ENCODE measurements at places on chromosomes 5 and 9. TPM values are rescaled to one million over a fixed set of nuclear protein-coding genes. Genes with fewer than 3 reads are reported as not detected.

DNA sequence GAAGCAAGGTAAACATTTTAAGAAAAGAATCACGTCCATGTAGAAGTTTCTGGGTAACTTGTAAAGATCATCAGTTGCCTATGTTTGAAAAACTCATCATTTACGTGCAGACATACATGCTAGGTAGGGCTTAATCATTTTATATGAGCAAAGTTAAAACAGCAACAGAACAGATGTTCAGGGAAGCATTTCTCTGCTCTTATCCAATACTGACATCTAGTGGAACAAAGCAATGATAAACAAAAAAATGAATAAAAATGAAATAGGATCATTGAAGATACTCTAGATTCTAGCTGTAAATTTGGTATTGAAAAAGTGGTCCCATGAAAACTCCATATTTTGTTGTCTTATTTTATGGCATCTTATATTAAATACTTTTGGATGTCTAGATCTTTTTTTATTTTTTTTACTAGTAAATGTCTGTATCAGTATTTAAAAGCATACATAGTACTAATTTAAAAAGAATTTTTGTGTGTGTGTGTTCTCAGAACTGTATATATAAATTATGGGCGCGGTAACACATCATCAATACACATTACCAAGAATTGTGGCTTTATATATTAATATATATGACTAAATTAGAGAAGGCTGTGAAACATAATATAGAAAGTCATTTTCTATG lies 1050.2 kb downstream of the CDH12 start:
- no peak for DNase-seq

GRCh38 chr5:179131321-179131835 lies 71.2 kb downstream of the ZNF354C start:
- no peak for DNase-seq

DNA sequence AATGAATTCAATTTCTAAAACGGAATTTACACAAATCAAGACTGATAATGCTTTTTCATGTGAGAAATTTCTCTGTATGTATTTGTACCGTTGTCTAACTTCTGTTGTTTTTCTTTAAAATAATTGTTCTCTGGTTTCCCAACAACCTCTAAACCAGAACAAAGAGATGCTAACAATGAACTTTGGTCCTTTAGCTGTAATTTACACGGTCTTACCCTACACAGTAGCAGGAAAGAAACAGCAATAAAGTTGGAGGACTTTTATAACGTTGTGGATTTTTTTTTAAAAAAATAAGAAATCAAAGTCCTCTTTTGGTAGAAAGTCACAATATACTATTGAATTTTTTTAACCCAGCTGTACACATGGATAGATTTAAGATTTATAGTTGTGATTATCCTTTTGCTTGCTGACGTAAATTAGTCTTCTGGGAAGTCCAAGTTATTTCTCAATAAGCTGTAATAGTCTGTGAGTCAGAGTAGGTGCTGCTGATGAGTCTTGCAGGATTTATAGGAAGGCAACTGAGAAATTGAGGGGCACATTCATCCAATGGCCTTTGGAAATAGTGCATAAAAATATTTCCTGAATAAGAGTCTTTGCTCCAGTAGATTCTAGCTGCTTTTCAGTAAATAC lies 76.8 kb upstream of the PCSK1 start:
- DNase-seq: no peak

- DNase-seq: no peak
Measured at GRCh38 chr5:176738637-176739250, 71.6 kb upstream of the UNC5A start.

- DNase-seq: no peak
Measured at GRCh38 chr9:76109953-76110352, 219.5 kb downstream of the PCSK5 start.

- DNase-seq: no peak
Measured at GRCh38 chr5:36177715-36178523, 26.0 kb downstream of the SKP2 start.

- no peak for DNase-seq
Measured at GRCh38 chr5:127418974-127419682, 98.3 kb upstream of the PRRC1 start.

DNA sequence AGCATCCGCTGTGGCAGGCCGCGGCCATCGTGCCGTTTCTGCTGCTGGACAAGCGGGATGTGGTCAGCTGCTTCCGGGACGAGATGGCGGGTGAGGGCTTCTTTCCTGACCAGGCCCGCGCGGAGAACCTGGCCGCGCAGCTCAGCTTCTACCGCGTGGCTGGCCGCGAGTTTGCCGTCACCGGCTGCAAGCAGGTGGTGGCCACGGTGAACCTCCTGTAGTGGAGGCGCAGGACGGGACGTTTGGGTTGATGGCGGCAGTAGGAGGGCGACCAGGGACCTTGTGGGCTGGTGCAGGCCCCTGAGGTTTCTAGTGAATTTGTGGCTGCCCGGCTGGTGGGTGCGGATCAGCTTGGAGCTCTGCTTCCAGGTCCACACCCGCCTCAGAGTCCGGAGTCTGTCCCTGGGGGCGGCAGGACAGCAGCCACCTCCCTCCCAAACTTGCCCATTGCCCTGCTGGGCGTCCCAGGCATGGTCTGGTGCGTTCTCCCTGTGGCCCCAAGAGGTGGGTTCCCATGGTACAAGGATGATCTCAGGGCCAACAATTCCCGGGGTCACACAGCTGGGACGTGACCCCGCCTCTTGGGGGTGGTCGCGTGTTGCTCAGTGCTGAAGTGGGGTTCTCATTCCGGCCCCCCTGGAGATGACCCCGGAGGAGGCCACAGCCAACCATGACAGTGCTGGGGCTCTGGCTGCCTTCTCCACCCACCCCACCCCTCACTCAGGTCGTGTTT lies 2.4 kb downstream of the TOR4A start:
- DNase-seq: no peak

GRCh38 chr9:83119873-83120272 lies 56.9 kb upstream of the RASEF start:
- no peak for DNase-seq

DNA sequence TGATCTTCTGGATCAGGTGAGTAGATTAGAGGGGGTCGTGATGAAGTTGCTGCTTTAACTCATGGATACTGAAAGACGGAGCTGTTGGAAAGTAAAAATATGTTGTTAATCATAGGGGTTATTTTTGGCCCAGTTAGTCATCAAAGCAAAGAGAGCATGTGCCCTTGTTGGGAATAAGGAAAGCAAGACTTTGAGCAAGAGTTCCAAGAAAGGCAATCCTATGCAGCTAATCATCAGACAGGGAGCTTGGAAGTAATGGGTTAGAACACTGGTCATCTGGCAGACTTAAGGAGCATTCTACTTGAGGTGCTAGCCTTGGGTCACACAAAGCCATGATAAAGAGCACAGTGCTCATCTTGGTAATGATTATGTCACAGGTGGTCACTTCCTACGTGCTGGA lies 18.3 kb downstream of the ASPN start:
- no peak for DNase-seq

- no peak for DNase-seq
Measured at GRCh38 chr5:87188391-87188790, 79.3 kb upstream of the RASA1 start.

DNA sequence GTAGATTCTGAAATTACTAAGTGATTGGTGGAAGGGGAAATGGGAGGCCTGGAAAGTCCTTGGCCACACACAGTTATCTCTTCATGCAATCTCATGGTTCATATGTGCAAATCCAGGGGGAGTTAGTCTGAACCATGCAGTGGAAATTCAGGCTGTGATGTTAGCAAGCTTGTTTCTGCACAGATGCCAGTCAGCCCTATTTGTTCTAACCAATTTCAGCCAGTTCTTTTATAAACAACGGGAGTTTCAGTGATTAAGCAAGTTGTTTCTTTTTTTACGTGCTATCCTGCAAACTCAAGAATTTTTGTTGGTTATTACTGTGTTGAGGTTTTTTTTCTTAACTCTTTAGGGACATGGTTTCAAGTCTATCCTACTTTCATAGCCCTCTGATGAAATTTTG lies 298.0 kb downstream of the FER start:
- no peak for DNase-seq

GRCh38 chr9:38041564-38042243 lies 27.3 kb downstream of the SHB start:
- no peak for DNase-seq

- DNase-seq: no peak
Measured at GRCh38 chr9:86722706-86723075, 224.6 kb downstream of the GAS1 start.

GRCh38 chr5:178423901-178424809 lies 166.0 kb downstream of the COL23A1 start:
- no peak for DNase-seq

GRCh38 chr5:95655575-95655974 lies 9.0 kb downstream of the RFESD start:
- no peak for DNase-seq

DNA sequence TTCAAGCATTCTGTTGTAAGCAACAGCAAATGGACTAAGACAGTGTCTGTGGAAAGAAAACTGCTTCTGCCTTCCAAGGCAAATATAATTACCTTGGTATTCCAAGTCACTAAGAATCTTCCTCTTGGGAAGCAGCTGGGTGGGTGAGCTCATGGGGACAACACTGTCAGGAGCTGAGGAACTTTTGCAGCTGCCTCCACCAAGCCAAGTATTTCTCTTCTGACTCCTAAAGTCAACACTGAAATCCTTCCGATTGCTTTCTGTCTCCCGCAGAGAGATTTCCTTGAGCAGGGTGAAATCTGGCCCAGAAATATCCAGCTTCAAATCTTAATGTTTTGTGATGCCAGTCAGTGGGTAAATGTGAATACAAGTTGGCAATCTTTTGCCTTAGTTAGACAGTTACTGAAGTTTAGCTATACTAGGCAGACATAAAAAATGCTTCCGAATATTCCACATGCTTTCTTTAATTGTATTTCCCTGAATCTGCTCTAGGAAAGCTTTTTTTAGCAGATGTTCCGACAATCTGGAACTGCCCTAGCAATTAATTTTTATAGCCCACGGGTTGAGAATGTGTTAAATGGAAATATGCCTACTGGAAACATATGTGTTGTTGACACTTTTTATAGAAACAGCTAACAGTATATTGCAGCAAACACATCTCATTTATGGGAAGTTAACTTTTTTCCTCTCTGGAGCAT lies 369.9 kb upstream of the DAB2 start:
- no peak for DNase-seq

GRCh38 chr5:144478565-144478964 lies 307.9 kb downstream of the KCTD16 start:
- no peak for DNase-seq

- DNase-seq: no peak
Measured at GRCh38 chr9:108786901-108787689, 68.7 kb downstream of the ACTL7B start.

DNA sequence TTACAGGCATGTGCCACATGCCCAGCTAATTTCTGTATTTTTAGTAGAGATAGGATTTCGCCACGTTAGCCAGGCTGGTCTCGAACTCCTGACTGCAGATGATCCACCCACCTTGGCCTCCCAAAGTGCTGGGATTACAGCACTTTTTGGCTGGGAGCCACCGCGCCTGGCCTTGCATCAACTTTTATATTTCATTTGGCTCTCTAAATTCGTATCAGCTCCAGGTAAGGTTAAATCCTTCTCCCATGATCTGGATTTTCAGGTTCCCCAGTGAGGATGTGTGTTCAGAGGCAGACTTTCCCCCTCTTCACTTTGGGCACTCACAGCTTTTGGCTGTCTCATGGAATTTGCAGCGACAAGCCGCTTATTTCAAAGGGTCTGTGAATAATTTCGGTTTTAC lies 16.8 kb upstream of the RNF38 start:
- DNase-seq: no peak

DNA sequence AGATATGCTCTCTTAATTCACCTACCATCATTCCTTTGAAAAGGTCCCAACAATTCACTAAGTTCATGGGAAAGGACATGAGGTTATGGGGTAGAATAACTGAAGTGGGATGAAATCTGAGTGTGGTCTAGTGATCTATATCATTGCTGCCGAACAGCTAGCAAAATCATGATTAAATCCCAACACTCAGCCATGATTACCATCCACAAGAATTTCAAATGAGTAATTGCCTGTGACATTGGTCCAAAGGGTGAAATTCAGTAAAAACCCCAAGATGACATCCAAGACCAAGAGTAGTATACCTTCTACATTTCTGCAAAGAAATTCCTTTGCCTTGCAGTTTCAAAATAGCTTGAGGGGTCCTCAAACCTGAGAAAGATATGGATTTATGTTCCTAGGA lies 225.6 kb downstream of the SPOCK1 start:
- no peak for DNase-seq

DNA sequence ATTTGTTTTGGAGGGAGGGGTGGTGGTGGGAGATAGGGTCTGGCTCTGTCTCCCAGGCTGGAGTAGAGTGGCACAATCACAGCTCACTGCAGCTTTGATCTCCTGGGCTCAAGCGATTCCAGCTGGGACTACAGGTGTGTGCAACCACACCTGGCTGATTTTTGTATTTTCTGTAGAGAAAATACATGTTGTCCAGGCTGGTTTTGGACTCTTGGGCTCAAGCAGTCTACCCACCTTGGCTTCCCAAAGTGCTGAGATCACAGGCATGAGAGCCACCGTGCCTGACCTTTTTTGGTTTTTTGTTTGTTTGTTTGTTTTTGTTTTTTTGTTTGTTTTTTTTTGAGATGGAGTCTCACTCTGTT lies 15.4 kb downstream of the STXBP1 start:
- no peak for DNase-seq

- DNase-seq: no peak
Measured at GRCh38 chr5:36239370-36240293, 2.1 kb downstream of the NADK2 start.

DNA sequence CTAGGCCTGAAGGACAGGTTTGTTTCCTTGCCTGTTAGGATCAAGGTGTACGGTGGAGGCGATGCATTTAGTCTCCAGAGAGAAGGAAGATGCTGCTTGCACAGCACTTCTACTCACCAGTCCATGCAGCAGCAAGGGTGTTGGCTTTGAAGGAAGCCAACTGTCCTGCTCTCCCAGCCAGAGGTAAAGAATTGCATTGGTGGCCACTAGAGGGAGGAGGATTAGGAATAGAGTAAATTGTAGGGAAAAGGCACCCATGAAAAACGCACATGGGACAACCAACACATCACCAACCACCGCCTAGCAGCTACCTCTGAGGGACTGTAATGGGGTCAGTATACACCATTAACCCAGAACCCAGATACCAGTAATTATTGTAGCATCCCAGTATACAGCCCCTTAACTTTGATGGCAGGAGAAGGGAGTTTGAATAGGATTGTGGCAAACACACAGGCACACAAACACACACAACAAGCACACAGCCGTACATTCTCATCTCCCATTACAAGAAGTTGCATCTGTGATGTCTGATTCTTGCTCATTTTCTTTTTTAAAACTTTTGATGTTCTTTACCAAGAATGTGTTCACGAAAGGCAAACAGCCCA lies 267.7 kb downstream of the ADAMTS6 start:
- DNase-seq: no peak

GRCh38 chr9:128913048-128913900 lies 7.5 kb upstream of the PHYHD1 start:
- no peak for DNase-seq

- no peak for DNase-seq
Measured at GRCh38 chr5:32274548-32275395, 38.0 kb downstream of the MTMR12 start.

Gene CSF2
- total RNA-seq: not detected

Gene P4HA2
- 47.5 TPM for total RNA-seq

Gene TMEM215
- not detected for total RNA-seq

Gene SYK
- 42.9 TPM for total RNA-seq

Gene TMOD1
- total RNA-seq: 11.4 TPM

Gene C5
- 6.2 TPM for total RNA-seq

Gene MED10
- 27.7 TPM for total RNA-seq

Data from mucosa of gallbladder (tissue), 1 donor.